ENCODE measurements at places on chromosomes 1 and 21. TPM values are rescaled to one million over a fixed set of nuclear protein-coding genes. Genes with fewer than 3 reads are reported as not detected.

LCE1A gene
- not detected for total RNA-seq

PGBD5 gene
- total RNA-seq, result 3.8 TPM

NUAK2 gene
- total RNA-seq, result 4.4 TPM

TMEM82 gene
- not detected for total RNA-seq

RBM11 gene
- total RNA-seq, result not detected

CLCA1 gene
- total RNA-seq, result not detected

DYRK3 gene
- 28.8 TPM for total RNA-seq

KIF2C gene
- 14.2 TPM for total RNA-seq

Measured in GM23248 (cell line).